ENCODE measurements at places on chromosomes 1 and 21.

DNA sequence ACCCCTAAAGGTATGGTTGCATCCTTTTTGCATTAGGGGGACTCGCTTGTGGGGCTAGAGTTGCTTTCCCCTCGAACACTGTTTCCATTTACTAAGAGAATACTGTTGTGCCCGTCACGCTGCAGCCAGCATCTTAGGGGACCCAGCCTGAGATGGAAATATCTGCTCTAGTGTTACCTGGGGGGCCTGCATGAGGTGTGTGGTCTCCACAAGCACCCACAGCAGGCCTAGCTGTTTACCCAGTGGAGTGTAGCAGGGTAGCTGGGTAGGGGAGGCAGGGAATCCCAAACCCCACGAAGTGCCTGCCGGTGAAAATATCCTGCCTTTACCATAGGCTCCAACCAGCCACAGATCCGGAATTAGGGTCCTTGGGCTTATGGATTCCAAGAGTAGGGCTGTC lies 303.6 kb downstream of the PTPRU start:
- DNase-seq = no peak

- no peak for DNase-seq
Measured at GRCh38 chr1:171702598-171702997, 39.3 kb downstream of the VAMP4 start.

GRCh38 chr1:228058949-228059633 lies 23.4 kb upstream of the ARF1 start:
- no peak for DNase-seq

DNA sequence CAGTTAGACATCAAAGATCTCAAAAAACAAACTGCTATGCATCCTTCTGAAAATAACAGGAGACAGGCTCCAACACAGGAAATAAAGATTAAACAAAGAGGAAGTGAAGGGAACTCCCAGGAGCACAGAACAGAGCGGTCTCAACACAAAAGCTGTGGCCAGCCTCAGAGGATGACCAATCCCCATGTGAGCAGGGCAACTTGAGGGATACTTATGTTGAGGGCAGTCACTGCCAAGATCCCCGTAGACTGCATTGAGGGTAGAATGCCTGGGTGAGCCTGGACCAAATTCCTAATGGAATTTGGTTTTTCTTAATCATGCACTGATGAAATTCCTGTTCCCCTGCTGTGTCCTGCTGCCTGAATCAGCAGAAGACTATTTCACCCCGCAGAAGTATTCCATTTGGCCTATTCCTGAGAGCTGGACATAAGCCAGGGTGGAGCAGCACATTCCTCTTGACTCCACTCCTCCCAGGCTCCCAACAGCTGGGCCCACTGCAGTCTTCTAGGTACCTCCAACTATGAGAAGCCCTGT lies 49.0 kb downstream of the JAK1 start:
- DNase-seq = no peak

GRCh38 chr1:193537266-193538002 lies 351.0 kb upstream of the B3GALT2 start:
- DNase-seq = no peak
